ENCODE measurements at places on chromosomes 6 and 20.

DNA sequence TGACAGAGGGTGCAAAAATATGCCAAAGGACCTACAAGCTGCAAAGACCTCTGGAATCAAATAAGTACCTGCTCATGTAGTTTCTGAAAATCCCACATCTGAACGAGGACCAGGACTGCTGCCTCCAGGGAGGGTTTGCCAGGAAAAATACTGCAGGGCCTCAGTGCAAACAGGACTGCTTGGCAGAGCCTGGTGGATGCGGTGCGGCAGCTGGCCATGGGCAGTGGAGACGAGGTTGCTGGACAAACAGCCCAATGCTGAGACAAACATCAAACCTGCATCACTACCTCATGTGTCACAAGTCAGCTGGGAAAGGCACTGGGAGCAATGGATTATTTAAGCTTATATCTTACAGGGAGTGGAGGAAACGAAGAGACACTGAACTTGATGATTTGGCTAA is 238.8 kb downstream of the PAX1 start:
- DNase-seq: no peak

GRCh38 chr6:81981812-81982211 is 229.3 kb upstream of the TENT5A start:
- DNase-seq: no peak

GRCh38 chr6:169366258-169366901 is 112.7 kb upstream of the THBS2 start:
- DNase-seq: no peak

DNA sequence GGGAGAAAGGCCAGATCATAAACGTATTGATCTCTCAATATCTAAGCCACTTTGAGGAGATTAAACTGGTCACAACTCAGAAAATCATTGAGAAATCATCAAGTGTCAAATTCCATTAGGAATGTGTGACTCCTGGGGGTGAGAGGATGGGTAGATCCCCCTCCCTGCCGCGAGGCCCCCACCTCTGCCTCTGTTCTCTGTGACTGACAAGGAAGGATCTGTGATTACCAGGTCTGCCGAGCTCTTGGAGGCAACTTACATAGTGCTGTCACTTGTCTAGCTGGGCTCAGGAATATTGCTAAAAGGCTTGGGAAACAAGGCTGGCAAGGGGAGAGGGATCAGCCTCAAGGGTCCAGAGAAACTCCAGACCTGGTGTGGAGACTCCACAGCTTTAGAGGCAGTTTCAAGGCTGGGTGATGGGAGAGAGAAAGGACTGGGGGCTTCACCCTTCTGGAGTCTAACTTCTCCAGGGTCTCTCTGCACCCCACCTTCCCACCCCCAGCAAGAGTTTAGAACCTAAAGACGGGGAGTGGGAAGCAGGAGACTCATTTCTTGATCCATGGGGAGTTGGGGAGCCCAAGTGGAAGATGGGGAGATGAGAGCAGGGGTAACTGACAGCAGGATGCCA is 11.6 kb upstream of the ARMC12 start:
- no peak for DNase-seq

DNA sequence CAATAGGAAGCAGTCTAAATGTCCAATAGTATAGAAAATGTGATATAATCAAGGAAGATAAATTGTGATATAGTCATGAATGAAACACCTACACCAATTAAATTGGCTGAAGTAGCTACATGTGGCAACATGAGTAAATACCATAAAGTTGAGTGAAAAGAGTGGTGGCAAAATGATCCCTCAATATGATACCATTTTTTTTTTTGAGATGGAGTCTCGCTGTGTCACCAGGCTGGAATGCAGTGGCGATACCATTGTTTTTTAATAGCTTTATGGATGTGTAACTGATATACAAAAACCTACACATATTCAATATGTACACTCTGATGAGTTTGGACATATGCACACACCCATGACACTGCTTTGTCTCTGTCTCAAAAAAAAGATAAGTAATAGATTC is 20.9 kb upstream of the ILRUN start:
- no peak for DNase-seq
